ENCODE measurements at places on chromosomes 1 and 21.

GRCh38 chr1:77253211-77253610 is 28.6 kb upstream of the AK5 start:
- DNase-seq, result no peak

- no peak for DNase-seq
These were observed 82.9 kb downstream of the NIBAN1 start for GRCh38 chr1:184891440-184891839.

- DNase-seq, result no peak
These were observed 1.3 kb upstream of the LIN28A start for GRCh38 chr1:26409191-26409807.

DNA sequence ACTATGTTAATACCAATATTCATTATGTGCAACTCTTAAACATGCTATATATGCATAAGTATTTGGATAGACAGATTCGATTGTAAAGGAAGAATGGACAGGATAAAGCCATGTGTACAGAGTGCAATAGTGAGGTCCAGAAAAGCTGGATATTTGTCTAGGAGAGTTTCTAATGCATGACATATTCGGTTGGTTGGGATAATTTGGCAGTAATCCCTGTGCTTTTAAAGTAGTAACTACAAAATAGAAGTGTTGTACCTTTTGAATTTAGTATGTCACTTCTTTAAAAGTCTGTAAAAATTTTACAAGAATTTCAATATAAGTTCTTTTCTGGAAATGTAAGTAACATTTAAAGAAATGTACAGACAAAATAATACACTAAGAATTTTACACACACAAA is 774.5 kb downstream of the USP25 start:
- no peak for DNase-seq

DNA sequence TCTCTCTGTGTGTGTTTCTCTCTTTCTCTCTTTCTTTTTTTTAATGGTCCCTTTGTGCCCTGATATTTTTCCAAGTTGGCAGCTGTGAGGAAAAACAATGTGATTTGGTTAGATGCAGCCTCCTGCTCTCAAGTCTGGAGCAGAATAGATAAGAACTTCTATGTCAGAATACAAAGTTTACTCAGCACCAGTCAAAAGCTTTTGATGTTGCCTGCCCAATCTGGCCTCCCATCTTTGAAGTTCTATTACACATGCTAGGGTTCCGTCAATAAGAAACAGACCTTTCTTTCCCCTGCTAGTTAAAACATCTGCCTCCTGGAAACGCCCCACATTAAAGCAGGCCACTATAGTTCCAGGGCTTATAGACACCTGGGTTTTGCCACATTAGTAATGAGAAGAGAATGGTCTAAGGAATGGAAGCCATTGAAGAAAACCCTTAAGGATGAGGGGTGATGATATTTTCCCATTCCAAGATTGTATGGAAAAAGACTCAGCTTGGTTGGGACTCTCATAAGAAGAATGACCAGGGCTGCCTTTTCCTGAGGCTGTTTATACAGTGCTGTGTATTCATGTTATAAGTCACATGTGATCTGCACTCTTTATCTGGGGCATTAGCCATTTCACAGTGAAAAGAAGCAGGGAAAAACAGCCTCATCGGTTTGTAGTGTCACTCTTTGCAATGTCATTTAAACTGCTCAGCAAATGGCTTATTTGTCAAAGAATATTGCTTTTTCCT is 414.7 kb upstream of the PROX1 start:
- no peak for DNase-seq
